Cardiac muscle cell (in vitro differentiated cells and primary cell): ENCODE measurements at places on chromosomes 5 and 9. TPM values are rescaled to one million over a fixed set of nuclear protein-coding genes. Genes with fewer than 3 reads are reported as not detected.

- H3K4me3 ChIP-seq = no peak overlapping the region
- DNase-seq = no peak
- H3K27ac ChIP-seq = no peak overlapping the region
- no peaks in the 10 kb centered on the region for H3K36me3 ChIP-seq
- no peaks in the 10 kb centered on the region for H3K4me1 ChIP-seq
- peaks cover 73% of the 10 kb centered on the region for H3K27me3 ChIP-seq
Observed at GRCh38 chr5:140084541-140084940, 29.4 kb upstream of the PURA start.

DNA sequence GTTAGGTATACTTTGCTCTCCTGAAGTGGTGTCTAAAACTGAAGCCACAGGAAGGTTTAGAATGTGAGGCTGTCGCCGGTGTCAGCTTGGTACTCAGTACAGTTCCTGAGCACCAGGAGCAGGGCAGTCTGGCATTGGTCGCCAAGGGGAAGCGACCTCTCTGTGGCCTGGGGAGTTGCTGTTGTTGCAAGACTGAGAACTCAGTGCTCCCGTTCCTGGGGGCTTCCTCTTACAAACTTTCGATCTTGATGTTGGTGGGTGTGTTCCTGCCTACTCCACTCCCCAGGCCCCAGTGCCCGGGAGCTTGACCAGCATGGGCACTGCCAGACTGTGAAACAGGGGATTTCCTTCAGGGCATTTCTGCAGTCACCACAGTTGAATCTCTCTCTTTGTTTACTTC is 52.4 kb upstream of the PPARGC1B start:
- H3K4me1 ChIP-seq = peaks cover 22% of the 10 kb centered on the region
- no peak overlapping the region for H3K27ac ChIP-seq
- no peaks in the 10 kb centered on the region for H3K27me3 ChIP-seq
- H3K36me3 ChIP-seq = no peaks in the 10 kb centered on the region
- DNase-seq = no peak
- H3K4me3 ChIP-seq = no peak overlapping the region

DNA sequence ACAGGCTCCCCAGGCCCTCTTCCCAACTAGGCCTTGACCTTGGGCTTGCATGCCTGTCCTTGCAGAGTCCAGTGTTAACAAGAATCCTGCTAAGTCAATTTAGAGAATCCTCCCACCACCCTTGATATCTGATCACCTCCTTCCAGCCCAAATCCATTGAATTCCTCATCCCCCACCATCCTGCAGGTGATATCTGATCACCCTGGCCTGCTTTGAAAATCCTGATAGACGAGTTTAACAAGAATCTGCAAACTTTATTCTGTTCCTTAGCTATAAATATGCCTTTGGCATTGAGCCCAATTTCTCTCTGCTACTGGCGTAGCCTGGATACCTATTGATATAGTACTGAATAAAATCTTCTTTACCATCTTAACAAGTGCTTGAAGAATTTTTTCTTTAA is 125.5 kb downstream of the DIRAS2 start:
- H3K4me3 ChIP-seq = no peak overlapping the region
- H3K36me3 ChIP-seq = no peaks in the 10 kb centered on the region
- H3K27ac ChIP-seq = no peak overlapping the region
- H3K4me1 ChIP-seq = no peaks in the 10 kb centered on the region
- H3K27me3 ChIP-seq = no peaks in the 10 kb centered on the region

Gene COQ4
- polyA plus RNA-seq = 75.1 and 81.1 TPM in 2 replicates
